ENCODE measurements at places on chromosomes 6 and 20.

GRCh38 chr6:129872586-129872985 lies 11.5 kb upstream of the TMEM244 start:
- no peak for DNase-seq
- no peak overlapping the region for H3K27ac ChIP-seq
- H3K27me3 ChIP-seq, result no peaks in the 10 kb centered on the region
- peaks cover 4% of the 10 kb centered on the region for H3K4me1 ChIP-seq

DNA sequence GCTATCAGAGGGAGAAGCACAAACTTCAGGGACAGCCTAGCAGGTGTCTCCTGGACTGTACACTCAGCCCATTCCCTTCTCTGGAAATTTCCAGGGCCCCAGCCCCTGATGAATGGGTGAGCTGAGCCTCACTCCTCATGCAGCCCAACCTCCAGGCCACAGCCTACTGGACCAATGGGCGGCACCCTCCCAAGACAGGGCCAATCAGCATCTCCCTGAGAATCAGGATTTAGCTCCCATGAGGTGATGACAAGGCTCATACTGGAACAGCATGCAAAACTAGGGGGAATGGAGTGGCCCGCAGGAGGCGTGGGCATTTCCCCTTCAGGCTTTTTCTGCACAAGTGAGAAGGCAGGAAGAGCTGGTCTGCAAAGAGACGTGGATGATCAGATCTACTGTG lies 29.0 kb downstream of the NFATC2 start:
- no peaks in the 10 kb centered on the region for H3K27me3 ChIP-seq
- DNase-seq, result no peak
- peaks cover 66% of the 10 kb centered on the region for H3K36me3 ChIP-seq
- no peak overlapping the region for H3K4me3 ChIP-seq
- H3K4me1 ChIP-seq, result peaks cover 19% of the 10 kb centered on the region

DNA sequence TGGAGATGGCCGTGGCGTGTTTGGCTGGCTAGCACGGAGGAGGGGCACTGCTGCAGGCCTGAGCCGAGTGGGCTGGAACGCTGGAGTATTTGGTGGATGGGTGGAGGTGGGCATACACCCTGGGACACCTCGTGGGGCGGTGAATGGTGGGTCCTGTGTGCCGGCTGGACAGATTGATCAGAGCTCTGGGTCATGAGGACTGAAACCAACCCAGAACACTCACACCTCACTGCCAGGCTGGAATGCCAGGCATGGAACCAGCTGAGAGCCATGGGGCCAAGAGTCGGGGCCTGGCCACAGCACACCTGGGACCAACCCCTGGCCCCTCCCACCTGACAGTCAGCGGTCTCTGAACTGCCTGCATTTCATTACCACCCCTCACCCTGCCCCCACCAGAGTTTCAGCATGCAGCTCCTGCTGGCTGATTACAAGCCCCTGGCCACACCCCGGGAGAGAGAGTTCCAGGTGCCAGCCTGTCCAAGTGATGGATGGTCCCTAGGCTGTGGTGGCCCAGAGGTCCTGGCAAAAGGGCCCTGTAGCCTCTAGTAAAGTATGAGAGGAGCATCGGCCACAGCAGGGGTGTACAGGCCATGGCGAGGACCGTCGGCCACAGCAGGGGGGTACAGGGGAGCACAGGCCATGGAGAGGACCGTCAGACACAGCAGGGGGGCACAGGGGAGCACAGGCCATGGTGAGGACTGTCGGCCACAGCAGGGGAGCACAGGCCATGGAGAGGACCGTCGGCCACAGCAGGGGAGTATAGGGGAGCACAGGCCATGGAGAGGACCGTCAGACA lies 3.3 kb downstream of the NPBWR2 start:
- peaks cover 7% of the 10 kb centered on the region for H3K36me3 ChIP-seq
- H3K4me3 ChIP-seq, result no peak overlapping the region
- H3K27me3 ChIP-seq, result no peaks in the 10 kb centered on the region
- peaks cover 38% of the 10 kb centered on the region for H3K4me1 ChIP-seq
- H3K27ac ChIP-seq, result no peak overlapping the region
- DNase-seq, result no peak

DNA sequence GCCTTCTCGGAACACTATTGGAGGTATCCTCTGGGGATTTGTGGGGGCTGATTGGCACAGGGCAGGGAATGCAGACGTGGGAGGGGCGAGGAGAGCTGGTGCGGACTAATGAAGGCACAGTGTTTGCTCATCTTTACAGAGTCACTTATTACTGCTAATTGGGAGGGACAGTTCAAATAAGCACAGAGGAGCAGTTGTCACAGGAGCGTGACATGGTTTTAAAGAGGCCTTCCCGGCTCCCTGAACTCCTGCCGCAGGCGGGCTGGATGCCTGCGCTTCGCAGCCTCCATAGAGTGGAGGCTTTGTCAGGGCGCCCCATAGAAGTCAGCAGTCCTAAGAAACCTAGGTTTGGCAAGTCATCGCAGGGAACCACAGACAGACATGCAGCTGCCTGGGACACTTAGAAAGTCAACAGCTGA lies 149.6 kb downstream of the LINC00237 start:
- no peaks in the 10 kb centered on the region for H3K4me1 ChIP-seq
- H3K27me3 ChIP-seq, result peaks cover 40% of the 10 kb centered on the region
- H3K36me3 ChIP-seq, result no peaks in the 10 kb centered on the region

DNA sequence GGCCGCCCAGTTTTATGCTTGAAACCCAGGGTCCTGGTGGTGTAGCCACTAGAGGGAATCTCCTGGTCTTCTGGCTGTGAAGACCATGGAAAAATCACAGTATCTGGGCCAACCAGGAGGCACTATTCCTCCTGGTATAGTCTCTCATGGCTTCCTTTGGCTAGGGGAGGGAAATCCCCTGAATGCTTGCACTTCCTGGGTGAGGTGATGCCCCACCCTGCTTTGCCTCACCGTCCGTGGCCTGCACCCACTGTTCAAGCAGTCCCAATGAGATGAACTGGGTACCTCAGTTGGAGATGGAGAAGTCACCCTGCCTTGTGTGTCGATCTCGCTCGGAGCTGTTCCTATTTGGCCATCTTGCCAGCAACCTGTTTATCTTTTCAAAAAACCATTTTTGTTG lies 10.1 kb upstream of the ZNF337 start:
- no peak overlapping the region for H3K4me3 ChIP-seq
- DNase-seq, result no peak
- H3K27ac ChIP-seq, result no peak overlapping the region
- H3K27me3 ChIP-seq, result no peaks in the 10 kb centered on the region
- no peaks in the 10 kb centered on the region for H3K36me3 ChIP-seq

GRCh38 chr6:47231151-47231550 lies 78.6 kb downstream of the TNFRSF21 start:
- no peak overlapping the region for H3K27ac ChIP-seq
- DNase-seq, result no peak
- no peaks in the 10 kb centered on the region for H3K4me1 ChIP-seq
- H3K36me3 ChIP-seq, result no peaks in the 10 kb centered on the region
- H3K4me3 ChIP-seq, result no peak overlapping the region

GRCh38 chr6:45979311-45979710 lies 36.3 kb downstream of the CLIC5 start:
- no peaks in the 10 kb centered on the region for H3K36me3 ChIP-seq
- H3K4me3 ChIP-seq, result no peak overlapping the region
- H3K27me3 ChIP-seq, result no peaks in the 10 kb centered on the region
- no peak overlapping the region for H3K27ac ChIP-seq

GRCh38 chr6:118344014-118344670 lies 204.0 kb upstream of the PLN start:
- H3K27me3 ChIP-seq, result no peaks in the 10 kb centered on the region
- H3K4me1 ChIP-seq, result no peaks in the 10 kb centered on the region
- H3K36me3 ChIP-seq, result no peaks in the 10 kb centered on the region
- no peak for DNase-seq
- no peak overlapping the region for H3K27ac ChIP-seq

DNA sequence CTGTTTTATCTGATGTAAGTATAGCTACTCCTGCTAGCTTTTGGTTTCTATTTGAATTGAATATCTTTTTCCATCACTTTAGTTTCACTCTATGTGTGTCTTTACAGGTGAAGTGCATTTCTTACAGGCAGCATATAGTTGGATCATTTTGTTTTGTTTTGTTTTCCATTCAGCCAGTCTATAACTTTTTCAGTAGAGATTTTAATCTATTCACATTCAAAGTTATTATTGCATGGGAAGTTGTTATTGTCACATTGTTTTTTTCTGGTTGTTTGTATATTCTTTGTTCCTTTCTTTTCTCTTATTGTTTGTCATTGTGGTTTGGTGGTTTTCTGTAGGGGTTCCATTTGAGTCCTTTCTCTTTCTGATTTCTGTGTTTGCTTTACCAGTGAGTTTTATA lies 151.2 kb downstream of the PDE10A start:
- H3K27me3 ChIP-seq, result no peaks in the 10 kb centered on the region
- H3K4me3 ChIP-seq, result no peak overlapping the region

DNA sequence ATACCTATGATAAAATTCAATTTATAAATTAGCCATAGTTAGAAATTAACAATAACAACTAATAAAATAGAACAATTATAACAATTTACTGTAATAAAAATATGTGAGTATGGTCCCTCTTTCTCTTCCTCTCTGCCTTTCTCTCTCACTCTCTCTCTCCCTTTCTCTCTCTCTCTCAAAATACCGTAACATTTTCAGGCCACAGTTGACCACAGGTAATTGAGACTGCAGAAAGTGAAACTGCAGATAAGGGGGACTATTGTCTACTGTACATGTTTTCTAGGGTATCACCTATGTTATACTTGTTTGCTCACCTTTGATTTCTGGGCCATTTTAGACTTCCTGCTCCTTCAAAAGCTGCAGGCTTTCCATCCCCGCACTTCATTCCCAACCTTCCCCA lies 46.8 kb downstream of the LY86 start:
- H3K36me3 ChIP-seq, result no peaks in the 10 kb centered on the region
- peaks cover 19% of the 10 kb centered on the region for H3K4me1 ChIP-seq
- DNase-seq, result no peak
- H3K4me3 ChIP-seq, result no peak overlapping the region
- no peak overlapping the region for H3K27ac ChIP-seq
- no peaks in the 10 kb centered on the region for H3K27me3 ChIP-seq

DNA sequence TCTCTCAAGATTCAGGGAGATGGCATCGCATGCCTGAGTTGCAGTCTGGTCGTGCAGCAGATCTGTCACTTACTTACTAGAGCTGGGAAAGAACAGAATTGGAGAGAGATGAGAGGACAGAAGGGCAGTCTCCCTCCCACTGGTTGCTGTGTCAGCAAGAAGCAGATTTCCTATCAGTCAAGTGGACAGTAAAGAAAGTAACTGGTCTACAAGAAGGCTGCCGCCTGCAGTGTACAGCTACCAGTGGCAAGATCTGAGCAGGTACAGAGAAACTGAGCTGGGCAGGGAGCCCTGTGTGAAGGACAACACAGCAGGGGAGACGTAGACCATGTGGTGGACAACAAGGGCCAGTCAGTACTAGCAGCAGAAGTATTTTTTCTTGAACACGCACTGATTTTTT lies 49.5 kb upstream of the PCSK2 start:
- no peak for DNase-seq
- no peaks in the 10 kb centered on the region for H3K27me3 ChIP-seq
- no peak overlapping the region for H3K4me3 ChIP-seq
- H3K4me1 ChIP-seq, result no peaks in the 10 kb centered on the region

DNA sequence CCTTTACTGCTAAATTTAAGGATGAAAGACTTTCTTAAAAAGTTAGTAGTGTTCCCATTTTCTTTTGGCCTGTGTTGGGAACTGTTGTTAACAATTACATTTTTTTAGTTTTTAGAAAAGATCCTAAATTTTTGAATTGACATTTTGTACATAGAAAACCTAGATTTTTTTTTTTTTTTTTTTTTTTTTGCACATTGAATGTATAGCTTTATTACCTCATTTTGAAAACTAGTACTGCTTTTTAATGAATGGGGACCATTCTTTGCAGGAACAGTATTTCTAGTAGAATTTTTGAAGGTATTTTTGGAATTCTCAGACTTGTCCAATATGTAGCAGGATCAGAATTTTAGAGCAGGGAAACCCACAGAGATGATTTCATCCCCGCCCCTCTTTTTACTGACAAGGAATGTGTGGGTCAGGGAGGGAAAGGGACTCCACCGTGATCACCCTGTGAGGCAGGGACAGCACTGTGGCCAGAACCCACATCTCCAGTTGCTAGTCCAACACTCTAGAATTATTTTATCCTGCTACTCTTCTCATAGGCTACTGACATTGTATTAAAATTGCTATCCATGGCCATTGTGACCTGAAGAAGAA lies 154.4 kb upstream of the SUPT3H start:
- H3K4me3 ChIP-seq, result no peak overlapping the region
- H3K27ac ChIP-seq, result no peak overlapping the region
- no peaks in the 10 kb centered on the region for H3K27me3 ChIP-seq
- peaks cover 16% of the 10 kb centered on the region for H3K4me1 ChIP-seq

- H3K36me3 ChIP-seq, result no peaks in the 10 kb centered on the region
- DNase-seq, result no peak
- H3K27ac ChIP-seq, result no peak overlapping the region
- H3K4me3 ChIP-seq, result no peak overlapping the region
- peaks cover 3% of the 10 kb centered on the region for H3K4me1 ChIP-seq
Observed at GRCh38 chr6:134575221-134575620, 257.3 kb upstream of the SGK1 start.
